Activated T-cell treated with anti-CD3 and anti-CD28 coated beads, Interleukin-2, amount 50 U/mL, for 1 hour (primary cell): ENCODE measurements at places on chromosomes 11 and 22.

GRCh38 chr22:31227186-31227585, 15.1 kb downstream of the LIMK2 start:
- DNase-seq: no peak

DNA sequence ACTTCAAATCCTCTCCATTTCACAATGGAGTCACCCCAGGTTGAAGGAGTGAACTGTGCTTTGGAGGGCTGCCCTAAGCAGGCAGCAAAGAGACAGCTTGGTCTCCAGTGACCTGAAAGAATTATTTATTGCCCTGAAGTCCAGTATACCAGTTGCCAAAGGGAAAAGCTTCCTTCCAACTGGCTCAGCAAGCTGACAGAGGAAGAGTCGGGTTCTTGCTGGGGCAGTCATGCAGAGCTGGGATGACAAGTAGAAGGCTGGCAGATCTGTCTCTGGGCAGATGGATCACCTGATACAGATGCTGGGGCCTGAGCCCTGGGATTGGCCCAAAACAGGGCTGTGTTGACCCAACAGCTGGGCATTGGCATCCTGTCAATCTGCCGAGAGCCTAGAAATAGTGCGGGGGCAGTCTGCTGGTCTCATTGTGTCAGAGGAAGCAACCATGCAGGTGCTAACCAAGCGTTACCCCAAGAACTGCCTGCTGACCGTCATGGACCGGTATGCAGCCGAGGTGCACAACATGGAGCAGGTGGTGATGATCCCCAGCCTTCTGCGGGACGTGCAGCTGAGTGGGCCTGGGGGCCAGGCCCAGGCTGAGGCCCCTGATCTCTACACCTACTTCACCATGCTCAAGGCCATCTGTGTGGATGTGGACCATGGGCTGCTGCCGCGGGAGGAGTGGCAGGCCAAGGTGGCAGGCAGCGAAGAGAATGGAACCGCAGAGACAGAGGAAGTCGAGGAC, at the start of gene THRSP:
THRSP (plus strand) TSS at position 422 of the 742 bp plus-strand sequence; CDS start at position 443, 21 bp downstream.
- no peak for DNase-seq

DNA sequence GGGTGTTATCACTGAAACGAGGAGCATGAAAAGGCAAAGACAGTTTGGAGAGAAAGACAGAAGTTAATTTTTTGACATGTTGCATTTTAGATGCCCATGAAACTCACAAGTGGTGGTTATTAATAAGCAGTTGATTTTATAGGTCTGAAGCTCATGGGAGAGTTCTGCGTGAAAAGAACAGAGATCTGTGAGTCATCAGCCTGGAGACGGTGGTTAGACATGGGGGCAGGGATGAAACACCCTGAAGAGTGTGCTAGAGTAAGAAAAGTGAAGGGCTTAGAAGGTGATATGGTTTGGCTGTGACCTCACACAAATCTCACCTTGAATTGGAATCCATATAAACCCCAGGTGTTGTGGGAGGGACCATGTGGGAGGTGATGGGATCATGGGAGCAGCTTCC, 289.1 kb upstream of the ISX start:
- no peak for DNase-seq

DNA sequence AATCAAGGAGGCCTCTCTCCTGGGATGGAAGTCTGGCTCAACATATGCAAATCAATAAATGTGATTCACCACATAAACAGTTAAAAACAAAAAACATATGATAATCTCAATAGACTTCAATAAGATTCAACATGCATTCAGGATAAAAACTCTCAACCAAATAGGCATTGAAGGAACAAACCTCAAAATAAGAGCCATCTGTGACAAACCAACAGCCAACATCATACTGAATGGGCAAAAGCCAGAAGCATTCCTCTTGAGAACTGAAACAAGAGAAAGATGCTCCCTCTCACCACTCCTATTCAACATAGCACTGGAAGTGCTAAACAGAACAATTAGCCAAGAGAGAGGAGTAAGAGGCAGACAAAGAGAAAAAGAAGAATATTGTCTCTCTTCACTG, 54.0 kb upstream of the SEZ6L start:
- DNase-seq: no peak

GRCh38 chr22:36540867-36541642, 12.1 kb upstream of the EIF3D start:
- no peak for DNase-seq
